ENCODE measurements at places on chromosomes 1 and 21.
A peak's percentile ranks its signal among the peaks of the same experiment; 100 is the strongest.

GRCh38 chr1:175146529-175147213 lies 45.9 kb downstream of the KIAA0040 start:
- peak; percentile 78 for ATAC-seq

DNA sequence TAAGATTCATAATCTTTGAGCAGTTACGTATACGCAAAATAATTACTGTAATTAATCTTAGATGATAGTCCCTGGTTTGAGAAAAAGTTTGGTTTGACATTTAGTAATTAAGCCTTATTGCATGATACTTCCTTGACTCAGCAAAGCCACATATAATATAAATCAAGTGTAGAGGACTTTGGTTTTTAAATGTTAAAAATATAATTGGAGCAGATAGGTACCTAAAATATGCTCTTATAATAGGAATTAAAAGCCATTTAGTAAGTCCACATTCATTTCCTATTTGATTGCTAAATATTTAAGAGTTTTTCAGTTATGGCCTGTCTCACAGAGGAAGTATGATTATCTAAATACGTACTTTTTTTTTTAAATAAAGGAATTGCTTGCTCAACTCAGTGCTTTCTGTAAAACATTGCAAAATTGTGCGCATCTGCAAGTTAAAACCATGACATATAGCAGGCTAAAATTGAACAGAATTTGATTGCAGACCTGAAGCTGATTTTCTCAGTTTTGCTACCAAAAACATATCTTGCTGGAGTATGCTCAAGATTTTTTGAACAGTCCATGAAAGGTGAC lies 20.4 kb downstream of the RPE65 start:
- ATAC-seq, result no peak

GRCh38 chr1:36471830-36472641 lies 7.9 kb upstream of the MRPS15 start:
- ATAC-seq, result peak; percentile 57

GRCh38 chr21:33434770-33435360 lies 31.7 kb downstream of the IFNGR2 start:
- peak; percentile 88 for ATAC-seq

DNA sequence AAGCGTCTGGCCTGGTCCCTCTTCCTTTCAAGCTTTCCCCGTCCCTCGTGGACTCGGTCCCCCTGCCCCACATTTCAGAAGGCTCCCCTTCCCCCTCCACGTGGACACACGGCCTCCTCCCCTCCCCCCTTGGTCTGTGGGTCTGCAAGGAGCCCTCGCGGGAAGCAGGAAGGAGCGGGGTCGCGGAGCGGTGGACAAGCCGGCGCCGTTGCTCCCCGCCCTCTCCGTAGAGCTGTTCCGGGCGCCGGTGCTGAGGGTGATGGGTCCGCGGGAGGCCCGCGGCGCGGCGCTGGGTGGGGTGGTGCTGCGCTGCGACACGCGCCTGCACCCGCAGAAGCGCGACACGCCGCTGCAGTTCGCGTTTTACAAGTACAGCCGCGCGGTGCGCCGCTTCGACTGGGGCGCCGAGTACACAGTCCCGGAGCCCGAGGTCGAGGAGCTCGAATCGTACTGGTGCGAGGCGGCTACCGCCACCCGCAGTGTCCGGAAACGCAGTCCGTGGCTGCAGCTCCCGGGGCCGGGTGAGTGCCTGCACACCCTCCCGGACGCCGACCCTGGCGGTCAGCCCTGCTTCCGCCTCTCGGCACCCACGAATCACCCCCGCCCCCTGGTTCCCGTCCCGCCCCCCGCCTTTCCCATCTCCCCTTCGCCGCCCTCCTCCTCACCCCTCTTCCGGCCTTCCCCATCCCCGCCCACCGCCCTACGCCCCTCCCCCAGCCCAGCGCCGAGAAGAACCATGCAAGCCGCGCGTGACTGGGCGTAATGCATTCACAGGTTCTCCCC lies 5.3 kb downstream of the FCRLB start:
- ATAC-seq, result peak; percentile 80

GRCh38 chr1:88922214-88922613 lies 30.8 kb upstream of the GTF2B start:
- no peak for ATAC-seq

- no peak for ATAC-seq
These were observed 18.5 kb downstream of the ETS2 start for GRCh38 chr21:38824124-38824822.

GRCh38 chr1:154879038-154879421 lies 8.9 kb upstream of the KCNN3 start:
- ATAC-seq, result peak; percentile 2

DNA sequence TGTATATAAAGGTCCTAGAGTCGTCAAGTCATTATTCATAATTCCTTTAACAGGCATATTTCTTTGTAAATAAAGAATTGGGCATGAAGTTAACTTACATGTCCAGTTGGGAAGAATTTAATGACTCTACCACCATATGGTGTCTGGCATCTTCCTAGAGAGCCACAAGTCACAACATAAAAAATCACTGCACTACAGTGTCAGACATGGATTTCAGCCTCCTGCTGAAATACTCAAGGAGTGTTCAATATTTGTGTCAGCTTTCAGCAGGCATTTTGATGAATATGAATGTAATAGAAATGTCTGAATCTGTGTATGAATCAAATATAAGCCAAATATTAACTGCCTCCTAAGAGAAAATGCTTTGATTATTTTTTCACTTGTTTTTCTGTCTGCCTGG lies 91.9 kb upstream of the TMPRSS15 start:
- no peak for ATAC-seq

DNA sequence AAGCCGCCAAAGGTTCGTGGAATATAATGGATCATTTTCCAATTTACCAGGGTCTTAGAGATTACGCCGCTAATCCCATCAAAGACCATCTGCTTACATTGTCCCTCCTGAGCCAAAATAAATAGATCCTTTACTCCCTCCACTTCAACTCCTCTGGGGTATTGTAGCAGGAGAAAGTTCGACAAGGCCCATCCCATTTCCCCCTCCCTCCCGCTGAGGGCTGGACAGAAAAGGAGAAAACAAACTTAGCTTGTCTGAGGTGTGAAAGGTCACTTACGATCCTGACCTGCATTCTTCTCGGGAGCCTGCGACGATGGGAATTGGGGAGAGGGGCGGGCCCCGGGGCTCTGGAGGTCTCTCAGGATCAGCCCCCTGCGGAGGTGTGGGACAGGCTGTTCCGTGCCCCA lies 60.8 kb downstream of the MEF2D start:
- no peak for ATAC-seq

GRCh38 chr1:230073371-230074035 lies 6.5 kb downstream of the GALNT2 start:
- ATAC-seq, result peak; percentile 89

DNA sequence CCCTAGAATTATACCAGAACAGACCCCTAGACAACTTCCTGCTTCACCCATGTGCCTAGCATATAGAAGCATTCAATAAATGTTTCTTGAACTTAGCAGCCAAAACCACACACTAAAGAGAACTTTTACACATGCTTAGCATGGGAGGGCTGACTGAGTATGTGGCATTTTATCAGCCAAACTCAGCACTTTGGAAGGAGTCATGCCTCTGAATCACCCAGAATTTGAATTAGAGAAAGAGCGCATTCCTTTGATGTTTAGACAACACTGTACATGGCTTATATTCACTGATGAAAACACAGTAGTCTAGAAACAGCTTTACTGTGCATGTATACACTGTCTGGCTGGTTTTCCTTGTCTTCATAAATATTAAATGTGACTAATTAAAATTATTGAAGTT lies 26.1 kb downstream of the SPAG17 start:
- no peak for ATAC-seq

DNA sequence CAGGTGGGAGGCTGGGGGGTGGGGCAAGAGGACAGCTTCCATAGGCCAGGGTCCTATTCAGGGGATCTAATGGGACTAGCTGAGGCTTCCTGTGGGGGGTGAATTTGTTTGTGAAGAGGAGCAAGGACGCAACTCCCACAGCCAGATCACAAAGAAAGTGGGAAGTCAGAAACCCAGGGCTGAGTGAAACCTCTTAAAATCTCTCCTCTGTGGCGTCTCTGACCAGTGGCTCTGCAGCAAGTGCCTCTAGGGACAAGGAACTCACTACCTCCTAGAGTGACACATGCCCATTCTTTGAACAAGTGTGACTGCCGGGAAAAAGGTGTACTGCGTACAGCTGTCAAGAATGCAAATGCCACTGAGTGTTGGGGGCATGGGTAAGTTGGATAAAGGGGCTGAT lies 187.9 kb downstream of the HIVEP3 start:
- no peak for ATAC-seq

DNA sequence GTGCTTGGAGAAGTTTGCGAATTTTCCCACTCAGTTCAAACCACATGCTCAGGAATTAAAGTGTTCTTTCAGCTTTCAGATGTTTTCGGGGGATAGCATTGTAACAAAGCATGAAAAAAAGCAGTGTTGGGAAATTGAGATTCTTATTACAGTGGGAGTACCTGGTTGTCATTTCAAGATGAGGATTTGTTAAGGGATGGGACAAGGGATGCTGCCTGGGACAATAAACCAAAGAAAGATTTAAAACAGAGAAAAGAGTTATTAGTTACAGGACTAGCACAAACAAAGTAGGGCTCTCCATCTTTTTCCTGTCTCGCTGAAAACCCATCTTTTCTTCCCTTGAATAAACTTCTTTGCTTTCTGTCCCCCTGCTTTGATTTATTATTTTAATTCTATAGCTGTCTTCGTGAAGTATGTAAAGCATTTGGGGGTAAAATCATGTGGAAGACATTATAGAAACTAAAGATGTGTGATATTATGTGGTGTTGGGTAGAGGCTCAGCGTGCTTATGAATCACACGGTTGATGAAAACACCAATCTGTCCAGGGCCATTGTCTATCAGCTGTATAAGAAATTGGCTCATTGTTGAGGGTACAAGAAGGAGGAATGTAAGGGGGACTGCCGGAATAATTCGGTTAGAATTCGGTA lies 277.6 kb downstream of the KIF26B start:
- ATAC-seq, result peak; percentile 71

- peak; percentile 72 for ATAC-seq
These were observed at the start of gene SLC30A2 for GRCh38 chr1:26045722-26046245. Gene SLC30A2 (minus strand): TSS chr1:26046118. CDS start chr1:26045896, 222 bp downstream.

DNA sequence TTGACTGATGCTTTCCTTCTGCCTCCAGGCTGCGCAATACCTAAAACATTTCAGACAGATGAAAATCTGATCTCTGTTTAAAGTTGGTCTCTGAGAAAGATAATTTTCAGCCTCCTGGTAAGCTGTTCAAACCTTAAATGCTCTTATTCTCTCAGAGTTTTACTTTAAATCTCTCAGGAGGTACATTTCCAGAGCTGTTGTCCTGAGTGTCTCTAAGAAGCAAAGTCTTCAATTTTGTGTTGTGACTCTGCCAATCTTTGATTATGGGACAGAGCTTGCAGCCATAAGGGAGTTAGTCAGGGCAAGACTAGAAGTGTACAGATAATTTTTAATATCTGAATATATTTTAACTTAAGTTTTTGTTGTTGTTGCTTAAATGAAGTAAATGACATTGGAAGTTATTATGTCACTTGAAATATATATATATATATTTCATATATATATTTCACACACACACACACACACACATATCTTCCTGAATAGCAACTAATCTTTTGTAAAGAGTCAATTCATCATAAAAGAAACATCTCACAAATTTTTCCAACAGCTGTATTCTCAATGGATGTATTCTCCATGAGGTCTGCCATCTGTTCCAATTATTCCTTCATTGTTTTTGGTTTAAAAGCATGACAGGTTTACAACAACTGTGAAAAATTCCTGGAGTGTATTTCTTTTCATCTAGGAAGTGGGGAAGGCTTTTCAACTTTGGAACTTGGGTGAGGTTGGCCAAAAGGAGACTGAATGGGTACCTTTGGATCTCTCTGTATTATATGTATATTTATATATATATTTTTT lies 259.4 kb downstream of the BACH1 start:
- no peak for ATAC-seq

DNA sequence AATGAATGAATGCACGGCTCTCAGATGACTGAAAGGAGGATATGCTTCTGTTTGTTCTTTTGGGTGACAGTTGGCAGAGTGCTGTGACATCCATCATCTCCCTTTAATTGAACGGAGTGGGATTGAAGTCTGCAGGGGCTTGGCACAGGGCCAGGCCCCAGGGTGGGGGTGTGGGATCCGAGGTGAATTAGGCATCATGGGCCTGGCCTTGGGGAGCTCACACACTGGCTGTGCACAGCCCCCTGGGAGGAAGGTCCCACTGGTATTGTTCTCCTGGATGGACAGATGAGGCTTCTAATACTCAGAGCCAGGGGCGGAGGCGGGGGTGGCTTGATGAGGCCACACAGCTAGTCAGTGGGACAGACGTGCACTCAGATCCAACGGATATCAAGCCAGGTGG lies 19.3 kb downstream of the EPHB2 start:
- ATAC-seq, result no peak

DNA sequence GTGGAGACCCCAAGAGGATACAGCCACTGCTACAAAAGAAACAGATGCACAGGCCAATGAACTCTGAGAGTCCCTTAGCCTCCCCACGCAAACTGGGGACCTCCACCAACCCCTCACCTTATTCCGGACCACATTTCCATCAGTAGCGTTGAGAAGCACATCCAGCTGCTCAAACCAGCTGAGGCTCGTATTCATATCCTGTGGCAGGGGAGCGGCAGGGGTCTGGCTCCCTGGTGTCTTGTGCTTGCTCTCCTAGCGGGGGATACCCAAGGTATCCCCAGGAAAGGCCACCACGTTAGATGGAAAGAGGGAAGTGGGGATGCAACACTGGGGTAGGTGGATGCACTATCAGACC lies 481 bp downstream of the CCDC163 start:
- no peak for ATAC-seq

- ATAC-seq, result no peak
These were observed 43.5 kb downstream of the LPAR3 start for GRCh38 chr1:84849357-84849975.

- ATAC-seq, result no peak
These were observed 151.2 kb downstream of the OMA1 start for GRCh38 chr1:58395355-58395754.

DNA sequence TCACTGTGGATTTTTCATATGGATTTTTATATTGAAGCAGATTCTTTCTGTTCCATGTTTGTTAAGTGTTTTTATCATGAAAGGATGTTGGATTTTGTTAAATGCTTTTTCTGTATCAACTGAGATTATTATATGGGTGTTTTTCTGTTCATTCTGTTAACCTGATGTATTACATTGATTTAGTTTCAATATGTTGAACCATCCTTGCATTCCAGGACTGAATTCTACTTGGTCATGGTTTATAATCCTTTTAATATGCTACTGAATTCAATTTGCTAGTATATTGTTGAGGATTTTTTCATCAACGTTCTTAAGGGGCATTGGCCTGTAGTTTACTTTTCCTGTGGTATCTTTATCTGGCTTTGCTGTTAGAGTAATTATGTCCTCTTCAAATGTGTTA lies 55.8 kb downstream of the CCDC30 start:
- ATAC-seq, result no peak

- ATAC-seq, result no peak
These were observed 28.1 kb downstream of the TSHB start for GRCh38 chr1:115057661-115058254.

GRCh38 chr1:67689267-67690017 lies 4.4 kb downstream of the GADD45A start:
- ATAC-seq, result no peak

GRCh38 chr1:211361202-211361601 lies 34.6 kb downstream of the TRAF5 start:
- ATAC-seq, result no peak
